Muscle of back (tissue), 13 donors: ENCODE measurements at places on chromosomes 16 and 17.

DNA sequence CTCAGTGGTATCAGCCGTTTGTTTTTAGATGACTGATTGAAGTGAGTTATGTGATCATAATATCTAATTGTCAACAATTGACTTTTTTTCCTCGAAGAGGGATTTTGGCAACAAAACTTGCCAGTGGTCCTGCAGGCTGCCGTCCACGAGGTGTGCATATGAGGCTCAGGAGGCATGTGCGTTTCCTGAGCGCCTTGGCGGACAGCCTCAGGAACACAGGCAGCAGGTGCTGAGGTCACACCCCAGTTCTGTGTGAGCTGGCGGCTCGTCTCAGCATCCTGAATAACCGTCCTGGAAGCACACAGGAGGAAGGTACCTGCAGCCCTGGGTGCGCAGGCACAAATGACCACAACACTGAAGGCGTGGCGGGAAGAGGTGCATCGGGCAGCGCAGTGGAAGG lies 11.7 kb downstream of the SPG7 start:
- no peak for DNase-seq

GRCh38 chr17:62968445-62968923 lies 2.4 kb downstream of the TANC2 start:
- DNase-seq, result peak; percentile 88

- DNase-seq, result no peak
These were observed 48.4 kb upstream of the SKAP1 start for GRCh38 chr17:48478224-48479013.

GRCh38 chr16:57377080-57377841 lies 5.0 kb downstream of the CX3CL1 start:
- no peak for DNase-seq

DNA sequence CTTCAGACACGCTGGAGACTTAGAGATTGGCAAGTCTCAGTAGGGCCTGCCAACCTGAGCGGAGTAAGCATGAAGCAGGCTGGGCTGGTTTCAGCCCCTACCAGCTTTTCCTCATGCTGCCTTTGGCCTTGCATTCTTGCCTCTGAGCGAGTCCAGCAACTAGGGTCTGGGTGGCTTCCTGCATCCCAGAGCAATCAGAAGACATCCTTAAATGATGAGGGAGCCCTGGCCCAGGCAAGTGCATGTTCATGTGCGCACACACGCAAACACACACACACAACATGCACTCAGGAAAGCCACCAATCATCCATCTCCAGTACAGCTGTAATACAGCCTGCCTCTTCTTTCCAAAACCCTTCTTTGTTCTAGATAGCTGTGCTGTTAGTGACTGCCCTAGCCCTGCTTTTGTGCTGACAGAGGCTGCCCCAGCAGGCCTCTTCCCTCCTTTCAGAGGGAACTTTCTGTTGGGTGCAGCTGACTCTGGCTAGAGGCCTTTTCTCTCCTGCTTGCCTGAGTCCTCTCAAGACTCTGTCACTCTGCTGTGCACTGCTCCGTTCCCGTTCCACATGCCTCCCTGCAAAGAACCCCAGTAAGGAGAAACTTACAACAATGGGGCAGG lies 30.7 kb upstream of the TBX2 start:
- no peak for DNase-seq

DNA sequence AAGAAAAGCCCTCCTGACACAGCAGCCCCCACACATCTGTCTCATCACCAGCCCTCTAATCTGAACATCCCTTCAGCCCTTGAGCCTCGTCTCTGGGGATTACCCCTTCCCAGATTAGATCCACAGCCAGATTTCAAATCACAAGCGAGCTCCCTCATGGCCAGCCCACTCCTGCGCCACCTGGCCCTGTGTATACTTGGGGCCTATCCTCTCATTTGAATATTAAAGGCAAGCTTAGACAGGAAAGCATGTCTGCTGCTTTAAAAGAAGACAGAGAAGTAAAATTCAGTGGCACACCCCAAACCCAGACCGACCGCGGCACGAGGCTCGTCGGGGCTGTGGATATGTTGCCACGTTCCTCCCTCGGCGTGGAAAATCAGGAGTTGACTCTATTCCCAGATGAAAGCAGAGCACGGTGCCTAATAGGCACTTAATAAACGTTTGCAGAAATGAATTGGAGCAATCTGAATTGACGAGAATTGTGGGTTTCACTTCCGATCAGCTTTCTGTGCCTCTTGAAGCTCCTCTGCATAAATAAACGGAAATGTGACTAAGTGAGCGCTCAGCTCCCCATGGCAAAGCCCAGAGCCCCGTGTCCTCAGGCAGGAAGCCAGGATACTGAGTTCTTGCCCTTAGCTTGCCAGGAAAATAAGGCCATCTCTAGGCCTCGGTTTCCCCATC lies 108.0 kb downstream of the CCDC182 start:
- no peak for DNase-seq

GRCh38 chr17:5705876-5706576 lies 121.7 kb upstream of the NLRP1 start:
- no peak for DNase-seq

- no peak for DNase-seq
These were observed 93.3 kb downstream of the TNFRSF13B start for GRCh38 chr17:16878606-16879005.

DNA sequence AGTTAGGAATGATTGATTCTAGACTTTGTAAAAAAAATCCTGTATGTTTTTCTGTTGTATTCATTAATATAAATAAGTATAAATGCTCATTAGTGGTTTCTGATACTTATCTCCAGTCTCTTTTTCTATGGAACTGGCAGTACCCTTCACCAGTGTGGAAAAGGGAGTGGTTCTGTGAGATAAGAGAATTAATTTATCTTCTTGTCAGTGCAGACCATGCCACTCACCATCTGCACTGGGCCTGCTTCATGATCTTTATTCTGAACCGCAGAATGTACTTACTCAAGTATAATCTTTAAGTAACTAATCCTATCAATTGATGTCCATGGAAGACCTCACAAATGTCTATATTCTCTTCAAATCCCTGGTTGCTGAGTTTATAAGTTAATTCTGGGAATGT lies 836.1 kb upstream of the CDH8 start:
- DNase-seq, result no peak

DNA sequence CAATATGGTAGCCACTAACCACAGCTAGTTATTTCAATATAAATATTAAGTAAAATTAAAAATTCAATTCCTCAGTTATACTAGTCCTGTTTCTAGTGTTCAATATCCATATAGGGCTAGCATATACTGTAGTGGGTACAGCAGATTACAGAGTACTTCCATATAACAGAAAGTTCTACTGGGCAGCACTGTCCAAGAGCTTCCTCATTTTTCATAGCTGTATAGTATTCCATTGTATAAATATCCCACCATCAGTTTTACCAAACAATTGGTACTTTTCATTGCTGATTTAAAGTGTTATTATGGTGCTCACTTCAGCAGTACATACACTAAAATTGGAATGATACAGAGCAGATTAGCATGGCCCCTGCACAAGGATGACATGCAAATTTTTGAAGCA lies 20.4 kb downstream of the ACSM3 start:
- no peak for DNase-seq

DNA sequence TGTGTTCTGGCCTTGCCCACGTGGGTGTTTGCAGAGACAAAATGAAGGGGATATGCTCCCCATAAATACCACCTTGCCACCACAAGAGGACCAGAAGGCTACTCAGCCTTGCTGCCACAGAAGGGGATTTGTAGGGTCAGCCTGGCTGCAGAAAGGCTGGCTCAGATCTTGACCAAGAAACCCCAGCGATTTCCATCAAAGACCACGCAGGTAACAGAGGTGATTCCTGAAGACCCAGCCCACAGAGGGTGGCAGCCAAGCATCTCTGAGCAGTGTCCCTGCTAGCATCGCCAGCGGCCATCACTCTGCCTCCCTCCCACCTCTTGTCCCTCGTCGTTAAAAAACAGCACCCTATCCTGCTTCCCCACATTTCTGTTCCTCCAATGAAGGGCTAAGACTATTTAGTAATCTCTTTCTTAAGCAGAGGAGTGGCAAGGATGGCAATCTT lies 54.9 kb downstream of the BEAN1 start:
- no peak for DNase-seq

DNA sequence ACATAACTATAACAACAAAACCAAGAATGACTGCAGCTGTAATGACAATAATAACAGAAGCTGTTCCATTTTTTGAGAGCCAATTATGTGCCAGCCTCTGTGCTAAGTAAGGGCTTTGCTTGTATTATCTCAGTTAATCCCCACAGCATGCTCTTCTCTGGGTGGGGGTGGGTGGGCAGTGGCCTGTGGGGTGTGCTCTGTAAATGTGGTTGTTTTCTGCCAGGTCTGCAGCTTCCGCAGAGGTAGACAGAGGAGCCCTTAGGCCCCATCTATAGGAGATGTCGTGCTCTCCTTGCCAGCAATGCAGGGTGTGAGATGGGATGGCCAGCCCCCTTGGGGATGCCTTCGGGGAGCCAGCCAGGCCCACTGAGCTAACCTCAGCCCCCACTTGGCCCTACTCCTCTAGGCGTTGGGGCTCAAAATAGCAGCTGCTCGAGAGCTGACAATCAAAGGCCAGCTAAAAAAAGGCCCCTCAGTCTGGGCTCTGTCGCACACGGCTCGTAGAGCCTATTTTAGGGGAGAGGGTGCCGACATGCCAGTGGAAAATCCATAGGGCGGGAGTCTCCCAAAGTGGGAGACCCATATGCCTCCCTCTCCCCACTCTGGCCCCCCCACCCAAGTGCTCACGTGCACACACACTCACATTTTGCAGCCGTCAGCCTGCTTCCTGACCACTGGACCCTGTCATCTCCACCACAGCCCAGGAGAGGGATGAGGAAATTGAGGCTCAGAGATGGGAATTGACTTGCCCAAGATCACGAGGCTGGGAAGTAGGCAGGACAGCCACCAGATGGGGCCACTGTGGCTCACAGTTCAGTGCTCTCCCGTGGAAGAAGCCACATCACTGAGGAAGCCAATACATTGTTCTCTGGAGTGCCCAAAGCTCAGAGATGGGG lies 15.8 kb downstream of the CDH16 start:
- no peak for DNase-seq

DNA sequence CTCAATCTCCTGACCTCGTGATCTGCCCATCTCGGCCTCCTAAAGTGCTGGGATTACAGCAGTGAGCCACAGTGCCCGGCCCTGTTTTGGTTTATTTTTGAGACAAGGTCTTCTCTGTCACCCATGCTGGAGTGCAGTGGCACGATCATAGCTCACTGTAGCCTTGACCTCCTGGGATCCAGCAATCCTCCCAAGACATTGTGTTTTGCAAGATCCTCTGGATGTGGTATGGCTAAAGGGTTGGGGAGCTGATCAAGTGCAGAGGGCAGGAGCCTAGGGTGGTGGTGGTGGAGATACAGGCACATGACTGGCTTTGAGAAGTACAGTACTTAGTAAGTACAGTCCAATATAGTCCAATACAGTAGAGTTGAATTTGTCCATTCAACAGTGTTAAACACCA lies 16.6 kb upstream of the TNS4 start:
- no peak for DNase-seq

GRCh38 chr17:73683771-73684170 lies 39.5 kb upstream of the SDK2 start:
- DNase-seq, result no peak

DNA sequence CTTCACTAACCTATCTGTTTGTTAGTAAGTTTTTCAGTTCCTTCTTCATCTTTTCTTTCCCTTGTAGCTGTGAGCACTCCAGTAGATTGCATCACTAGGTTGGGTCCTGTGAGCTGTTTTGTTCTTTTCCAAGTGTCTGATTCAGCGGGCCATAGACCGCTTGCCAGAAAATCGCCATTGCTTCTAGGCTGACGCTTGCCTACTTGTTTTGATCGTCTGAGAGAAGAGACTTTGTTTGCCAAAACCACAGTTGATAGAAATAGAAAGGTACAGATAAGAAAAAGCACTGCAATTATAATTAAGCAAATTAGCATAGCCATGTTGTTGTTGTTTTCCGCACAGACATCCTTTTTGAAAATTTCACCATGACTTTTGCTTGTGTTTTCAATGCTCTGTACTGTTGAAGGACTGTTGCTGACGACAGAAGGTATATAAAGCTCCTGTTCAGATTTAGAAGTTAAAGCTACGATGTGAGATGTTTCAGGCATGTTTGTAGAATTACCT lies 3.1 kb downstream of the EVI2A start:
- no peak for DNase-seq

DNA sequence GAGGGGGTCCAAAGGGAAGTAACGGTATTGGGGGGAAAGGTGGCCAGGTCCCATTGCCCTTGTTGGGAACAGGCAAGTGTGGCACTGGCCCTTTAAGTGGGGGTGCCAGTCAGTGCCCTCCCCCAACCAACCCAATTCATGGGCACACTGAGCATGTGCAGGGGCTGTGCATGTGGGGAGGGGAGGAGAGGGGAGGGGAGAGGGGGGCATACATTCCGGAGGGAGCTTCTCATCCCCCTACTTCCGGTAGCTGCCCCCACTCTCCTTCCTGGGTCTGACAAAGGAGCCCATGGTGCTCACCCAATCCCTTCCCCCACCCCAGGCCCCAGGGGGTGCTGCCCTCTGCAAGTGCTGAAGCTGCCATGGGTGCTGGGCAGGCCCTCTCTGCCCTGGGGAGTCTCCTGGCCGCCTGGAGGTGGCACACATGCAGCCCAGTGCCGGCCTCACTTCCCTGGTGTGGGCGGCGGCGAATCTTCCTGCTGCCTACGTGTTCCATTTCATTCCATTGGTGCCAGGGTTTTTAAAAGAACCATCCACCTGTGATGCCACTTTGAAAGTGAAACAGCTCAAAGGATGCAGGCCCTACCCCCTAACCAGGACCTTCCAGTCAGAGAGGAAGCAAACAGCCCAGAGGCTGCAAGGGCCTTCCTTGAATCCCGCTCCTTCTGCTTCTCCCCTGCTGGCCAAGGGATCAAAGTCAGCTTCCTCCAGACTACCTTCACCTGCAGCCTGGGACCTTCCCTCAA lies 11.0 kb downstream of the HEXIM2 start:
- DNase-seq, result peak; percentile 72

- no peak for DNase-seq
These were observed 53.2 kb downstream of the PIPOX start for GRCh38 chr17:29096094-29096493.

DNA sequence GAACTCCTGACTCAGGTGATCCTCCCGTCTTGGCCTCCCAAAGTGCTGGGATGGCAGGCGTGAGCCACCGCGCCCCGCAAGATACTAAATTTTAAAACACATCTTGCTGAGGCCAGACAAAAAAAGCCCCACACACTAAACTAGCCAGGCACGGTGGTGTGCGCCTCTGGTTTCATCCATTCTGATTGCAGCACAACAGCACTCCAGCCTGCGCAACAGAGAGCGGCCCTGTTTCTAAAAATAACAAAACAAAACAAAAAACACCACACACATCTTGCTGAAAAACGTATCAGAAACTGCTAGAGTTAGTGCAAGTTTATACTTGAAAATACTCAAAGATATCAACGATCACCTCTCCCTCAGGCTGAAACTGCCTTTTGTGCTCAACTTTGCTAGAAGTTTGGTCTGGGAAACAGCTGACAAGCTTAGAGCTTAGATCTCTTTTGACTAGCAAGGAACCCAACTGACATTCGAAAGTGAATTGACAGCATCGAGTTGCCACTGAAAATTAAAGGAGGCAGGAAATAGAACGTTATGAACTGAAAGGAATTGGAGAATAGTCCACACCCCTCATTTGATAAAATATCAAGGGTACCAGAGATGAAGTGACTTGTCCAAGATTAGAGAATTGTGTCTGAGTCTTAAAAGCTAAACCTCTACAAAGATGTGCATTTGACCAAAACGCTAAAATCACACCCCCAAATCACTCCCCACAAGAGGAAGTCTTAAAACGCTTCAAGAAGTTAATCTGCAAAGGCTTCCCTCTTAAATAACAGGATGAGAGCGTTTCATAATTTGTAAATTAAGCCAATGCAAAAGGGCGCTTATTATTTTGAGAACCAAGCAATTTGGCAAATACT lies 908 bp downstream of the COG4 start:
- no peak for DNase-seq
